ENCODE measurements at places on chromosomes 3 and 15.

DNA sequence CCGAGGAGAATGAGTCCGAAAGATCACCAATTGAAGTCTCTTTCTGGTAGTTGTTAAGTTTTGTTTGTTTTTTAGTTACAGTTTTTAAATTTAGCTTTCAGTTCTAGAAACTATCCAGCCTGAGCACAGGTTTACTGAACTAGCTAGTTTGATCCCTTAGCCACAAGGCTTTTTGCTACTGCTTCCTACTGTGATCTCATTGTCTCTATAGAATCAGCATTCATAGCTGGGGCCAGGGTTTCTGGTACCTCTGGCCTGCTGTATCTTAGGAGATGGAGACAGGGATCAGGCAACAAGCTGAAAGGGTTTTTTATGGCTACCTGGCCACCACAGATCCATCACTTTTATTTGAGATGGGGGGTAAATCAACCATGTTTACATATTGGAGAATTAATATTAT is 37.0 kb downstream of the GOLM2 start:
- DNase-seq, result no peak

DNA sequence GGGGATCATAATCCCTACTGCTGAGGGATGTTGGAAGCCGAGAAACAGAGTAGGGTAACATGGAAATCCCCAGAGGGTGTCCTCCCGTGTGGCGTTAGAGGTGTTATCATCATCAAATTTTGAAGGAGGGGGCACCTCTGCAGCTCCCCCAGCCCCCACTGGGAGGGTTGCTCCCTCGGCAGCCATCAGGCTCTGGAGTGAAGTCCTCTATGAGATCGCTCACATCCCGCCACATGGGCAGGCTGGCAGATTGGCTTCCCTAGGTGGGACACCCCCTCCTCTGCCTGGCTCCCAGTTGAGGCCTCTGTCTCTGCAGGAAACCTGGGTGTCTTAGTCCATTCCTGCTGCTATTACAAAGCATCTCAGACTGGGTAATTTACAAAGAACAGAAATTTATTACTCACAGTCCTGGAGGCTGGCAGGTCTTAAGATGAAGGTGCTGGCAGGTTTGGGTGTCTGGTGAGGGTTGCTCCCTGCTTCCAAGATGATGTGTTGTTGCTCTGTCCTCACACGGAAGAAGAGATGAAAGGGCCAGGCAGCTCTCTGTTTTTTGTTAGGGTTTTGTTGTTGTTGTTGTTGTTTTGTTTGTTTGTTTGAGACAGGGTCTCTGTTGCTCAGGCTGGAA is 120.5 kb downstream of the NUP210 start:
- DNase-seq, result no peak

DNA sequence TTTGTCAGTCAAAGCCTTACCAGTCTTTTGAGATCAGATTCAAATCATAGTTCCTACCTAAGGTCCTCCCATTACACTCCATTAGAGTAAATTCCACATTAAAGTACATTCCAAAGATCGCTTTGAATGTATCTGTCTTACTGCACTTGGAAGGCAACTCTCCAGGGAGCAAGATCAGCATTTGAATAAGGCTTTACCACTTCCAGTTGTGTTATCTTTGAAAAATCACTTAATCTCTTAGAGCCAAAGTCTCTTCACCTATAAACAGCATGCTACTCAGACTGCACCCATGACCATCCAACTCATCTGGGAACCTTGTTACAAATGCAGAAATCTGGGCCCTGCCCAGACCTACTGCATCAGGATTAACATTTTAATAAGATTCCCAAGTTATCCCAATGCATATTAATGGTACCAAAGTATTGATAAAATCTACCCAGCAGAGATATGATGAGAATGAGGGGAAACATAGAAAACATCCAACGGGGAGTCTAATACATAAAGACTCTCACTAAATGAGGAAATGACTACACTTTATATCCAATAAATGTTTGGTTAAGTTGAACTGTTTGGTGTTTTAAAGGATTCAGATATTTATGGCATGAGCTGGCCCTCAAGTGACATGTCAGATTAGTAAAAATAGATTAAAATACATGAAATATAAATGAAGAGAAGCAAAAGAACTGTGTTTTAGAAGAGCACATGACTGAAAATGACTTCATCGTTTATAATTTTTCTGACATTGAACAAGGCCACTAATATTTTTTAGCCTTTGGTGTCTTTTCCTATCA is 75.9 kb downstream of the TNIK start:
- DNase-seq, result no peak

GRCh38 chr3:128195802-128196201 is 42.5 kb downstream of the EEFSEC start:
- DNase-seq, result no peak

- no peak for DNase-seq
Observed at GRCh38 chr15:92747047-92747446, 91.5 kb upstream of the FAM174B start.

GRCh38 chr3:45737234-45737633 is 48.0 kb downstream of the SACM1L start:
- DNase-seq, result no peak

DNA sequence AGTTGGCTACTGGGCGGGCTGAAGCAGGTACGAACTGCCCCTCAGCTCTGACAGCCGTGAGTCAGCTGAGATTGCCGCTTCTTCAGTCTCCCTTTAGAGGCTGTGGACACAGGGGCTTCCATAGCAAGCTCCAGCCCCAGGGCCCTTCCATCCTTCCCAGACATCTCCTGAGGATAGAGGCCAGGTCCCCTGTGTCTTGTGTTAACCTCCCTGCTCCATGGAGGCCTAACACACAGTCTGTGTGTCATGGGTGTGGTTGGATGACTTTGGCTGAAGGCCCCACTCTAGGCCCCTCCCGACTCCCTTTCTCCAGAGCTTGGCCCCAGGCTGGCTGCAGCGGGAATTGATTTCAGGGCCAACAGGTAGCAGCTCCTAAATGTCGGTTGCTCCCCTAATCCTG is 116.1 kb upstream of the TLE3 start:
- DNase-seq, result no peak

GRCh38 chr3:161100994-161101393 is 4.2 kb downstream of the B3GALNT1 start:
- DNase-seq, result no peak

GRCh38 chr3:72485641-72486040 is 362.6 kb downstream of the SHQ1 start:
- no peak for DNase-seq

GRCh38 chr3:196641333-196642054 is 2.0 kb downstream of the NRROS start:
- DNase-seq, result no peak

All from fibroblast of skin of left biceps (primary cell).